Upper lobe of left lung (tissue), 6 donors: ENCODE measurements at places on chromosomes 6 and 20.

DNA sequence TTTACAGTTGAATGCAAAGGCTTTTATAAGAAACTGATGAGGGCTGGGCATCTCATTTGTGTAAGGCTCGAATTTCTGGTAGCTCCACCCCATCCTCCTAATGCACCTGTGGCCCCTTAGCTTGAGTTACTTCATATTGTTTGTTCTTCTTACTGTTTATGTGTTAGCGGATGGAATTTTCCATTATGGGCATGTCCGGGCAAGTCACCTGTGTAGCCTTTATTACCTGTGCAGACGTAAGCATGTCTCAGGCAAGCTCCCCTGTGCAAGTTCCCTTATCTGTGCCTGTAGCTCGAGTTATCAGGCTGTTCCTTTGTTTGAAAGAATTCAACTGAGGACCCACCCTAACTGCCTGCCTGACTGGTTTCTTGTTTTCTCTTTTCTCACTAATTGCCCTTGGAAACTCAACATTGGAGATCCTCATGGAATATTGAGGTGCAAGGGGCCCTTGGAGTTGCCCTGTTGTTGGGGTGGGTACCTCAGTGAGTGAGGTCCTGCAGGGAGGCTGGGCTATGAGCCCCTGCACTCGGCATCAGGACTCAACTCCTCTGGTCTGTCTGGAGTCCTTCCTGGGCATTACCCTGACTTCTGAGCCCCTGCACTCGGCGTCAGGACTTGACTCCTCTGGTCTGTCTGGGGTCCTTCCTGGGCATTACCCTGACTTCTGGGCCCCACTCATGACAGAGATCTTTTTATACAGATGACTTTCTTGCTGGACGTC lies 207.9 kb upstream of the SULF2 start:
- no peak for DNase-seq

DNA sequence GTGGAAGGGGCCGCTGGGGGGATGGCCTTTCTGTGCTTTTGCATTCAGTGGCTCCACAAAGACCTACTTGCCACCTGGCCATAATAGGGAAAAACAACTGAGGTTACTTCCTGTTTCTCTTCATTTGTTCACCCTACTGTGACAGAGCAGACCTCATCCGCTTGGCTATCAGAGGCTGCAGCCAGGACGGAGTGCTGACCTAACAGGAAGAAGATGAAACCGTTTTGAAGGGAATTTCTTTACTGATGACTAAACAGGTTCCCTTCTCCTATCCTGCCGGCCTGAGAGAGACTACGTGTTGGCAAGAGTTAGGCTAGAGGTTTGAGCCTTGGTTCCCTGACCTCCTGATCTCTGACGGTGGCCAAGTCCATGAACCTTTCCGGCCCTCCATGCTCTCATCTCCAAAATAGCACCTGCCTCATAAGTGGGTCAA lies 21.3 kb downstream of the PRR18 start:
- no peak for DNase-seq

GRCh38 chr6:23244300-23244699 lies 674.9 kb downstream of the HDGFL1 start:
- no peak for DNase-seq

DNA sequence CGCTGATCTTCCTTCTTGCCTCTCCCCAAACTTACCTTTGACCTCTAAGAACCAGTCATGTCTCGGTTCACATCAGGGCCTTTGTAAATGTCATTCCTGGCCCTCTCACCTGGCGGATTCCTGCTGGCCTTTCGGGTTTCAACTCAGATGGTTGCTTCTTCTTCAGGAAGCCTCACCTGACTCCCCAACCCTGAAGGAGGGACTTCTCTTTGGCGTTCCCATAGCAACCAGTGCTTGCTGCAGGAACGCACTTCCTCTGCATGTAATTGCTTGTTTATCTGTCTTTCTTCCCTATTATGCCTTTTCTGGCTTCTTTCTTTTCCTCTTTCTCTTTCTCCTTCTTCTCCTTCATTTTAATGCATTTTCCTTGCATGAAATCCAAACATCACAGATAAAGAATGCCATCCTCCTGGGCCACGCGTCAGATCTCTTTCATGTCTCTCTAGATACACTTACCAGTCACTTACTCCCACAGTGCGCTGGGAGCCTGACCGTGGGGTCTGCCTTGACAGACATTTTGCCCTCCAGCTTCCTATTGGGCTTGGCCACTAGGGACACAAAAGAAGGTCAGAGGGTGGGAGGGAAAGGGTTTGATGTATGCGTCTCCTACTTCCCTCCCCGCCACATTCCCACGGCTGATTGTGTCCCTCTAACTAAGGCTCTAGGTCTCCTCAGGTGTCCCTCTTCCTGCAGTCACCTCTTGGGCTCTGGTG lies 295.7 kb upstream of the TSHZ2 start:
- DNase-seq, result no peak

GRCh38 chr6:102813489-102814275 lies 1420.2 kb downstream of the GRIK2 start:
- DNase-seq, result no peak

DNA sequence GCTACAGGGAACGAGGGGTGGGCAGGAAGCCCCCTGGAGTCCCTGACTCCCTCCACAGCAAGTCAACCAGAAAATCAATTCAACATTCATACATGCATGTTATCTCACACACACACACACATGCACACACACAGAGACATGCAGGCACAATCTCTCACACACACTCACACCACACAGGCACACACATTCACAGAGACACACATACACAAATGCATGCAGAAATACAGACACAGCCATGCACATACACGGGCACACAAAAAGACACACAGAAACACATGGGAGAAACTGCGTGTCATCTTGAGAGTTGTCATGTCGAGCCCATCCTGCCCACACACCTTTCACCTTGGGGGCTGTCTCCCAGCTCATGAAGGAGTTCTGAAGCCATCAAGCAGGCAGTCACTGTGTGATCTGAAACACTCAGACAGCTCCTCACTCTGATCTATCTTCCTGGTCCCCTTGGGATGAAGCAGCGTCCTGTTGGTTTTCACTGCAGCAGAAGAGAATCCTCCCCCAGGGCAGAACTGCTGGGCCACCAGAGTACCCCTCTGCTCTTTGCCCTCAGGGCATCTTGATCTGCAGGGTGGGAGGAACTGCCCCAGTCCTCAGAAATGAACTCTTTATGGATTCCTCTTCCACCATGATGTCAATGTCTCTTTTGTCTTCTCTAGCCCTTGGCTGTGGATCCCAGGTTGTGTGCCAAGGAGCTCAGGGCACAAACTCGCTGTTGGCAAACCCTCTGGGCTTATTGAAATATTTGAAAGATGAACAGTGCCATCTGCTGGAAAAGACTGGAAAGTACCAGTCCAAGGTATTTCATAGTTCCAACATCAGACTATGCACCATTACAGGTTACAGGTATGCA lies 8.8 kb downstream of the RAET1L start:
- DNase-seq, result peak; percentile 44

GRCh38 chr6:63268574-63268973 lies 51.2 kb downstream of the LGSN start:
- DNase-seq, result no peak
